Left ventricle myocardium inferior (tissue), 1 donor: ENCODE measurements at places on chromosomes 3 and 15. TPM values are rescaled to one million over a fixed set of nuclear protein-coding genes. Genes with fewer than 3 reads are reported as not detected.

GRCh38 chr3:11240496-11240895 lies 31.7 kb upstream of the ATG7 start:
- no peak for DNase-seq

ROPN1 gene
- not detected for total RNA-seq

RTP1 gene
- total RNA-seq, result not detected

TNNC1 gene
- total RNA-seq, result 8,962 TPM

DNA sequence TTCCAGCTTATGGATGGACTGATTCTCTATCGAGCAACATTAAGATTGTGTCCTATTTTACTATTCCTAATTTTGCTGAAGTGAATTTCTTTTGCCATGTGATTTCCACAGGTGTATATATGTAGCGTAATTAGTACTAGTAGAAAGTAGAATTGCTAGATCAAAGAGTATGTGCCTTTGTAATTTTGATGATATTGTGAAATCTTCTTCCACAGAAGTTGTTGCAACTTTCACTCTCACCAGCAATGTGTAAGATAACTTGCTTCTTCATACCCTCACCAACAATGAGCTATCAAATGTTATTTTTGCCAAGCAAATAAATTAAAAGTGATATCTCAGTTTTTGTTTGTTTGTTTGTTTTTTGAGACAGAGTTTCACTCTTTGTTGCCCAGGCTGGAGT lies 5.4 kb downstream of the PGBD4 start:
- DNase-seq, result no peak
